ENCODE measurements at places on chromosomes 16 and 17.

GRCh38 chr17:43588121-43588520 lies 42.0 kb upstream of the ETV4 start:
- DNase-seq = no peak

GRCh38 chr17:30234964-30235363 lies 533 bp downstream of the SLC6A4 start:
- DNase-seq = no peak

- DNase-seq = peak; percentile 30
Measured at GRCh38 chr17:77011173-77012011, 129.4 kb upstream of the SEC14L1 start.

DNA sequence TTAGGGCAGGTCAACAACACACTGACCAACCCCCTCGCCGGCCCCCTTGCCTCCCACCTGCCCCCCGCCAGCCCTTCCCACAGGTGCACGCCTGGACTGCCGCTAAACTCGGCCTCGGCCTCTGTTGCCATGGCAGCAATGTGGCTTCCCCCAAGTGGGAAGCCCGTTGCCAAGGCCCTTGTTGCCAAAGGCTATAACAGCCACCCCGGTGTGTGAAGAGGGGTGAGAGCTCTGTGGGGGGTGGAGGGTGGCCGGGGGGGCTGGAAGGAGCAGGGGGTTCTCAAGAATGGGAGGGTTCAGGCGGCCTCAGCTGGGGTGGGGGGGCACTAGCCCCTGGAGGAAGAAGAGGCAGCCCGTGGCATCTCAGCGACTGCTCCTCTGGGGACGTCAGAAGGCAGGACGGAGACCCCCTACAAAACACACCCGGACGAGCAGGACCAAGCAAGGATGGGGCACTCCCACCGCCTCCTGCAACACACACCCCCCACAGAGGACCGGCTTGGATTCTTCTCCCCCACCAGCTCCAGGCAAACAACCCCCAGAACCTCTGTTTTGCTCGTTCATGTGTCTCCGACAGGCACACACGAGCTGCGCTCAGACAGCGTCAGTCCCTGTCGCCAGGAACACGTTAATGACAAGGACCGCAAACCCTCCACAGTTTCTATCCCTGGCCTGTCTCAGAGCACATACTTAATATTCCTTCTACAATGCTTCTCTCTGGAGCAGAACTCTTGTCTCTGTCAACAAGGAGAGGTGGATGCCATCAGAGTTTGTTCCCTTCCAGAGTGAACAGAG lies 55.7 kb downstream of the ABR start:
- no peak for DNase-seq

- DNase-seq = no peak
Measured at GRCh38 chr16:5841974-5842373, 744.4 kb upstream of the EEF2KMT start.

GRCh38 chr17:82756166-82756565 lies 4.3 kb downstream of the TBCD start:
- DNase-seq = no peak

DNA sequence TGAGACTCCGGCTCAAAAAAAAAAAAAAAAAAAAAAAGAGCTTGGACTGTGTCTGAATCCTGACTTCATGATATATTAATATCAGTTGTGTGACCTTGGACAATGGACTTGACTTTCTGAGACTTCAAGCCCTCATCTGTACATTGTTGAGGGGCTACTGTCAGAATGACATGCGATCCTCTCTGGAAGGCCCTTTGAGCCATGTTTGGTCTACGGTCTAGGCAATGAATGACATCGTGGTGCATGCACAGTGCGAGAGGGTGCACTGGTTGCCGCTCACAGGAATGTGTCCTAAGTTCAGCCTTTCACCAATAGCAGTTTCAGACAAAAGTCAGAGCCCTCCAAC lies 43.0 kb upstream of the ZNF629 start:
- no peak for DNase-seq

GRCh38 chr16:88599092-88599733 lies 29.0 kb downstream of the ZC3H18 start:
- DNase-seq = no peak

- peak; percentile 90 for DNase-seq
Measured at GRCh38 chr17:74379495-74380085, 12.3 kb downstream of the GPR142 start.

DNA sequence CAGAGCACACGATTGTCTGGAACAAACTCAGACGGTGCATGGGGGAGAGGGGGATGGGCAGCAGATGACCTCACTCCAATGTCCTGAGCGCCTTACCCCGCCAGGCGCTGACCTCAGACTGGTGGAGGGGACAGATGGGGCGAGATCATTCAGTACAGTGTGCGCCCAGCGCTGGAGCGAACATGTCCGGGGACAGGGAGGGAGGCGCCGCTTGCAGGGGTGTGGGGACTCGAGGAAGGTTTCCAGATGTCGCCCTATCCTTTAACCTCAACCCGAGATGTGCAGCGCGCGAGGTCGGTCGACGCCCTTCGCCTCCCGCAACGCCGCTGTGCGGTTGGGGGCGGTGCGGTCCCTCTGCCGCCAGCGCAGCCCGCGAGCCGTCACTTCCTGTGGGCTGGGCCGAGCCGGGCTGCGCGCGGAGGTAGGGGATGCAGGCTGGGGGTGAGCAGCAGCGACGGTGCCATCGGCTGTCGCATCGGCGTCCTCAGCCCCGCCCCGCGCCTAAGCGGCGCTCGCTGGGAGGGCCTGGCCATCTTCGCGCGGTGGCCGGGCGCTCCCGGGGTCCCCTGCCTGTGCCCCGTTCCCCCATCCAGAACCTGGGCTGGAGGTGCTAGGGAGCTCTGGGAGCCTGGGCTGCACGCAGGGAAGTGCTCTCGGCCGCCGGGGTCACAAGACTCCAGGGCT lies 5.3 kb upstream of the CDR2L start:
- peak; percentile 71 for DNase-seq

DNA sequence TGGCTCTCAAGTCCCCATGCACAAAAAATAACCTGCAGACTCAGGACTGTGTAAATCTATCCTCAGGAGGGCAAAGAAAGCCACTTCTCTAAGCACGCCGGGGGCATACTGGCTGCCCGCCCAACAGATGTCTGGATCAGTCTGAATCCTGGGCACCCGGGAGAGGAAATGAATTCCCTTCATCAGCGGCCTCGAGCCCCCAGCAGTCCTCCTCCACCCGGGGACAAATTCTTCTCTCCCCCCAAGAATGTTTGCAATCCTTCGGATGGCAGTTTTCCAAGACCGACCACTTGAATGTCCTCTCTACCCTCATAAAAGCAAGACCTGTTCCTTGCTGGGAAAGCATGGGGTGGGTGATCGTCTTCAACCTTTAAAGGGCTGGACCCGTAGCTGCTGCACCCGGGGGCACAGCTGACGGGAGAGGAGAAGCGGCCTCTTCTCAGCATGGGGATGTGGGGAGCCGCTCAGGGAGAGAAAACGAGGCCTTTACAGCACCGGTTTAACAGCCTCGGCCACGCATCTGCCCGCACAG lies 9.4 kb upstream of the MAP2K3 start:
- no peak for DNase-seq

DNA sequence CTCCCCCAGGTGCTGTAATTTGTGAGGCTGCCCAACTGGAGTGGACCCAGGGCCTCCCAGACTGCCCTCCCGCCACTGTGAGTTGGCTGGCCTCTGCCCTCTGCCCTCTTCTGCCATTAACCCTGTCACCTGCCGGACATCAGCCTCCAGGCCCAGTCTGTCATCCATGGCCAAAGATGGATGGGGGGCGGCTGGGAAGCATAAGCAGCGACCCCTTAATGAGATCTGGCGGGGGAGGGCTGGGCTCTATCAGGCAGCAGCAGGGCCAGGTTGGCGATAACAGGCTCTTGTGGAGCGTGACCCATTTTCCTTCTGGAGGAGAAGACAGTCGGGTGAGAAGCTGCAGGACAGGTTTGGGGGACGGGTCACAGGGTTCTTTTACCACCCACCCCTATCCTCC lies 25.3 kb downstream of the CDK5RAP3 start:
- no peak for DNase-seq

- no peak for DNase-seq
Measured at GRCh38 chr17:10881959-10882358, 44.1 kb upstream of the PIRT start.
